SK-N-SH (cell line): ENCODE measurements at places on chromosomes 6 and 20. TPM values are rescaled to one million over a fixed set of nuclear protein-coding genes. Genes with fewer than 3 reads are reported as not detected.

GRCh38 chr20:63750807-63751470, 11.4 kb downstream of the SLC2A4RG start:
- H3K27ac ChIP-seq: no peak overlapping the region
- no peak overlapping the region for H3K4me3 ChIP-seq
- no peaks in the 10 kb centered on the region for H3K27me3 ChIP-seq
- H3K36me3 ChIP-seq: no peaks in the 10 kb centered on the region
- H3K4me1 ChIP-seq: peaks cover 10% of the 10 kb centered on the region; the same call in 1 of the 2 replicates

GRCh38 chr6:133070410-133071043, 170.6 kb upstream of the EYA4 start:
- H3K4me1 ChIP-seq: no peaks in the 10 kb centered on the region
- H3K36me3 ChIP-seq: no peaks in the 10 kb centered on the region
- no peak overlapping the region for H3K4me3 ChIP-seq
- H3K27me3 ChIP-seq: no peaks in the 10 kb centered on the region
- DNase-seq: no peak

DNA sequence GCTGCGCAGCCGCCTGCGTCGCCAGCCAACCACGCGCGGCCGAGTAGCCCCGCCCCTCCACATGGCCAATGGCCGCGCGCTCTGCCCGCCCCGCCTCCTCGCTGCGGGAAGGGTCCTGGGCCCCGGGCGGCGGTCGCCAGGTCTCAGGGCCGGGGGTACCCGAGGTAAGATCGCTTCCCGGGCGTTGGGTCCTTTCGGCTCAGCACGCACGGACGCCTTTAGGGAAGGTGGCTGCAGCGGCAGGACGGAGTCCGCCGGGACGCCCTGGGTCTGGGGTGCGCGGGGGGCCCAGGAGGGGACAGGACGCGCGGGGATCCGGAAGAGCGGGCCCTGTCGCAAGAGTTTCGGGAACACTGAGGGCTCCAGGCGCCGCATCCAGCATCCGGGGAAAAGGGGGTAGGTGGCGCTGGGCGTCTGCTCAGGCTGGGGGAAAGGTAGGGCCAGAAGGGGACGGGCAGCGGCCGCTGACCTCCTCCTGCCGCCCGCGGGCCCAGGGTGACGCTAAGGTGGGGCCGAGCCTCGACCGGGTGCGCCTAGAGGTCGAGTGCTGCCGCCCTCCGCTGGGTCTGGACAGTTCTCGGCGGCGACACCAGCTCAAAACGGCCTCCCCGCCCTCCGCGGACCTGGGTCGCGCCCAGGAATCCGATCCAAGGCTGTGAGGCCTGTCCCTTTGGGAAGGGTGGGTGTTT, at the start of gene MAVS:
TSS of gene MAVS (plus strand) at position 95 of the 689 bp plus-strand sequence. CDS start 7,791 bp downstream, outside the sequence.
- H3K36me3 ChIP-seq: no peaks in the 10 kb centered on the region
- DNase-seq: peak; percentile 98
- no peaks in the 10 kb centered on the region for H3K4me1 ChIP-seq

DNA sequence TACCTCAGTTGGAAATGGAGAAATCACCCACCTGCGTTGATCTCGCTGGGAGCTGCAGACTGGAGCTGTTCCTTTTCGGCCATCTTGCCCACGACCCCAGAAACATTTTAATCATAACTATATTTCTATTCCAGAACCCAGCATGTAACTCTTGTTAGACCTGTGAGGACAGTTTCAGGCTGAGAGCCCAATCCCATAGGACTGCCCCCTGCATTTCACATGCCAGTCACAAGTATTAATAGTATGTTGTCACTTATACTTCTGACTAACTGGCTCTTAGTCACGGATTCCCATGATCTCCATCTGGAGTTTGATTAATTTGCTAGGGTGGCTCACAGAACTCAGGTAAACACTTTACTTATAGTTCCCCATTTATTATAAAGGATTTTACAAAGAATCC, 96.0 kb upstream of the PRND start:
- H3K4me3 ChIP-seq: no peak overlapping the region
- H3K36me3 ChIP-seq: no peaks in the 10 kb centered on the region
- no peaks in the 10 kb centered on the region for H3K27me3 ChIP-seq

DNA sequence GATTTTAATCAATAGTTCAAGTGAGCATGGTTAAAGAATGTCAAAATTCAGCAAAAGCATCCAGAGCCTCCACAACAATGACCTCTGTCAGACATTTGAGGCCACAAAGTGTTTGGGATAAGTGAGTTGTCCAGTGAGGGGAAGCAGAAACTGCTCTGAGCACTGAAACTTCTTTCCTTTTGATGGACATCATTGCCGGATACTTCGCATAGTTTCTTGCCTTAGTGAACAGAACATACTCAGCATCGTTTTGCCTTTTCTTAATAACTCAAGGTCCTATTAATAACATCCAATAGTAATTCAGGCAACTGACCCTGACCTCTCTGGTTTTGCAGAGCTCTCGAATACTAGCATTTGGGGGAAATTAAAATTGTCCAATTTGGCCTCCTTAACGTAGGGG, 78.6 kb downstream of the EDN3 start:
- H3K27ac ChIP-seq: no peak overlapping the region
- no peaks in the 10 kb centered on the region for H3K4me1 ChIP-seq
- H3K36me3 ChIP-seq: no peaks in the 10 kb centered on the region
- DNase-seq: no peak

DNA sequence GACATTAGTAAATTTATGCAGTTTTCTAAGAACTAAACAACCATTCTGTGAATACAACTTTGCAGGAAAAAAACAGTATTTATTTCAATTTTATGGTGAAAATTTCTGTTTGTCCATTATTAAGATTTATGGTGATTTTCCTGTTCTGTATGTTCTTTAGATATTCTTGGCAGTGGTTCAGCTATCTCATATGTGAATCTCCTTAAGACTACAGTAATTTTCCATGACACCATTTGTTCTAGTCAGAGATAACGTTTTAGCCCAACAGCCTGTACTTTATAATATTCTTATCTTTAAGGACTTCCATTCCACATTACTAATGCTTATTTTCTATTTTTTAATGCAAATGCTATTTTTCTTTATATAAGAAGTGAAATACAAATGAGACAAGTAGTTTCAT, 504.0 kb downstream of the RFPL4B start:
- H3K4me3 ChIP-seq: no peak overlapping the region
- H3K36me3 ChIP-seq: no peaks in the 10 kb centered on the region
- no peak for DNase-seq

DNA sequence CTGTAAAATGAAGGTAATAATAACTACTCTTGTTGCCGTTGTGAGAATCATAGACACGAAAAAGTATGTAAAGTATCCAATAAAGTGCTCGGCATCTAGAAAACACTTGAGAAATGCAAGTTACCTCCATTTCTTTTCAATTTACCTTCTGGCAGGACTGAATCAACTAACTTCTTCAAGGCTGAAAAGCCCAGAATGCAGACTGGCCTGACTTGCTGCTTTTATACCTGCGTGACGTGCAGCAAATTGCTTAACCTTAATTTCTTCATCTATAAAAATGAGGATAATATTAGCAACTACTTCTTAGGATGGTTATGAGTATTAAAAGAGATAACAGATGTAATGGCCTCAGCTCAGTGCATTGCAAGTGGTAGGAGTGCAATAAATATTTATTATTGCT, 39.6 kb downstream of the GRIK2 start:
- no peaks in the 10 kb centered on the region for H3K36me3 ChIP-seq
- H3K27ac ChIP-seq: no peak overlapping the region
- no peak overlapping the region for H3K4me3 ChIP-seq

GRCh38 chr20:14937021-14937420, 599.6 kb upstream of the FLRT3 start:
- DNase-seq: no peak
- H3K27ac ChIP-seq: no peak overlapping the region
- H3K4me3 ChIP-seq: no peak overlapping the region
- no peaks in the 10 kb centered on the region for H3K36me3 ChIP-seq
- H3K4me1 ChIP-seq: no peaks in the 10 kb centered on the region
- H3K27me3 ChIP-seq: no peaks in the 10 kb centered on the region

- H3K27ac ChIP-seq: no peak overlapping the region
- peaks cover 4% of the 10 kb centered on the region for H3K36me3 ChIP-seq
- no peak for DNase-seq
- peaks cover 1% of the 10 kb centered on the region; the same call in 1 of the 2 replicates for H3K4me1 ChIP-seq
- H3K4me3 ChIP-seq: no peak overlapping the region
- no peaks in the 10 kb centered on the region for H3K27me3 ChIP-seq
Observed at GRCh38 chr20:25481235-25481917, 73.9 kb downstream of the GINS1 start.

DNA sequence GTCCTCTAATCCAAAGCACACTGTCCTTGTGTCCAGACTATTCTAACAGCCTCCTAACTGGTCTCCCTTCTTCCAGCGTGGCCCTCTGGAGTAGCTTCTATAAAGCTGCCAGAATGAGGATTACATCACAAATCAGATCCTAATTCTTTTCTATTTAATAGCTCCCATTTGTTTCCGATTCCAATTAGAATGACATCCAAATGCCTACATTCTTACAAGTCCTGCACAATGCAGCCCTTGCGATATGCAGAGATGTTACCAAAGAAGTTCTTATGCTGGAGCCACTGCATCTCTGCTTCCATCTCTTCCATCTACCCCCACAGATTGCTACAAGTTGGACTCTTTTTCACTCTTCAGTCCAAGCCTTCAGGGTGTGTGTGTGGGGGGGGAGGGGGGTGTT, 40.0 kb downstream of the GMDS start:
- DNase-seq: no peak
- H3K36me3 ChIP-seq: no peaks in the 10 kb centered on the region
- no peak overlapping the region for H3K27ac ChIP-seq
- no peaks in the 10 kb centered on the region for H3K4me1 ChIP-seq

DNA sequence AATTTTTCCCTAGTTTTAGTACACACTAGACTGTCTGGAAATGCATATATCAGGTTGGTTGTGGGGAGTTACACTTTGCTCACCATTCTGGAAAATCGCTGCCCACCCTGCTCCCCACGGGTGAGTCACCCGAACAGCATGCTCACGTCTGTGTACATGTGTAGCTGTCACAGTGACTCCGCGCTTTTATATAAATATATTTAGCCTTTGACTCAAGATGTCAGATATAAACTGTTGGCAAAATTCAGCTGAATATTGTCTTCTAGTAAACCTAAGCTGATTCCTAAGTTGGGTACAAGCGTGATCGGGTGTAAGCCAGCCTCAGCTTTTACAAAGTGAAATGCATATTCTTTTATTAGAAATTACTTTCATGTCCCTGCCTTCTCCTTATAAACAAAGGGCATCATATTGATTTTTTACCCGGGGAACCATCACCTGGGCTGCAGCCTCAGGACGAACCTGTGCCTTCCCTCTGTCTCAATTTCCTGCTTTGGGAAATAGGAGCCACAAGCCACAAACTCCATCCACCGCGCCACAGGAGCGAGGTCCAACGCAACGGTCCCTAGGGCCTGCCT, 4.3 kb downstream of the SDCBP2 start:
- H3K27ac ChIP-seq: peak overlapping the region; percentile 98
- H3K27me3 ChIP-seq: no peaks in the 10 kb centered on the region
- peak overlapping the region; percentile 97 for H3K4me3 ChIP-seq

- H3K4me1 ChIP-seq: no peaks in the 10 kb centered on the region
- H3K27me3 ChIP-seq: no peaks in the 10 kb centered on the region
- H3K4me3 ChIP-seq: no peak overlapping the region
- no peak overlapping the region for H3K27ac ChIP-seq
- no peak for DNase-seq
- H3K36me3 ChIP-seq: no peaks in the 10 kb centered on the region
Observed at GRCh38 chr20:24357931-24358330, 111.5 kb upstream of the SYNDIG1 start.

DNA sequence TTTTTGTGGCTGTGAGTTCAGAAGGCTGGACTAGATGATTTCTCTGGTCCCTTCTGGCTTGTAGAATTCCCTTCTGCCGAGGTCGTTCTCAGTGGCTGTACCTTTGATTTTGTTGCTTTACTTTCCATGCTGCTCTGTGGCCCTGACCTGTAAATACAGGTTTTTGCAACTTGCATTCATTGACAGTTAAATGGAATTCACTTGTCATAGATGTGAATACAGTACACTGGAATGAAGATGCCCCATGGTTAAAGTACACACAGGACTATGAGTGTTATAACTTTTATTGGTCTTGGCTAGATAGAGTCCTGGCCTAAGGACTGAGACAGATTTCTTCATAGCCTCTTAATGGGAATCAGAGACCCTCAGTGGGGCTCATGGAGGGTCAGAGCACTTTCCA, 12.9 kb upstream of the EFCAB8 start:
- no peaks in the 10 kb centered on the region for H3K27me3 ChIP-seq
- H3K4me3 ChIP-seq: no peak overlapping the region
- DNase-seq: no peak
- H3K4me1 ChIP-seq: no peaks in the 10 kb centered on the region

- H3K27me3 ChIP-seq: no peaks in the 10 kb centered on the region
- no peak overlapping the region for H3K27ac ChIP-seq
- H3K36me3 ChIP-seq: no peaks in the 10 kb centered on the region
- H3K4me1 ChIP-seq: peaks cover 3% of the 10 kb centered on the region; the same call in 1 of the 2 replicates
- peak; percentile 63 for DNase-seq
- no peak overlapping the region for H3K4me3 ChIP-seq
Observed at GRCh38 chr6:34459899-34460593, 5.8 kb upstream of the PACSIN1 start.

- no peak for DNase-seq
- no peaks in the 10 kb centered on the region for H3K27me3 ChIP-seq
- peaks cover 3% of the 10 kb centered on the region; the same call in 1 of the 2 replicates for H3K4me1 ChIP-seq
Observed at GRCh38 chr6:149508485-149508884, 23.7 kb upstream of the ZC3H12D start.

- H3K4me1 ChIP-seq: no peaks in the 10 kb centered on the region
- no peaks in the 10 kb centered on the region for H3K27me3 ChIP-seq
- DNase-seq: no peak
- H3K36me3 ChIP-seq: no peaks in the 10 kb centered on the region
Observed at GRCh38 chr20:61257611-61258010, 5.5 kb downstream of the CDH4 start.

DNA sequence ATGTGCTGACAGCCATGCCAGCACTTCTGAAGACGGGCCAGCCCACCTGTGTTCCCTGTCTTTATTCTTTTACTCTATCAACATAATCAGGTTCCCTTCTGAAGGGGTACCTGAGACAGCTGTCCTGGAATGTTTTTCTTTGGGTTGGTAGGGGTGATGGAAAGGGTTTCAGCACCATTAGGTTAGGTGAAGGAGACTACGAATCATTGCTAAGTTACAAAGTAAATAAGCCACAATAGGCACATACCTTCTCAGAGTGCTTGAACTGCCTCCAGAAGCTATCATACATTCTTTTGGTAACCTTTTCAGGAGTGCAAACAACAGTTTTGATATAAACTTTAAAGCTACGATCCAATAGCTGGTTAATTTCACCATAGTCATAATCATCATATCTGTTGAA, 106.3 kb downstream of the SESN1 start:
- H3K4me3 ChIP-seq: no peak overlapping the region
- H3K4me1 ChIP-seq: no peaks in the 10 kb centered on the region
- no peak overlapping the region for H3K27ac ChIP-seq

GRCh38 chr20:48983423-48984400, 62.2 kb downstream of the ARFGEF2 start:
- H3K27ac ChIP-seq: peak overlapping the region; percentile 47; the same call in 1 of the 2 replicates
- H3K4me3 ChIP-seq: no peak overlapping the region
- peak; percentile 76 for DNase-seq
- peaks cover 11% of the 10 kb centered on the region; the same call in 1 of the 2 replicates for H3K4me1 ChIP-seq

GRCh38 chr20:43508106-43508505, 609 bp downstream of the L3MBTL1 start:
- H3K4me1 ChIP-seq: no peaks in the 10 kb centered on the region
- H3K36me3 ChIP-seq: no peaks in the 10 kb centered on the region
- H3K27ac ChIP-seq: no peak overlapping the region

Gene ULBP2
- 5.0 and 5.3 TPM in 2 replicates for polyA plus RNA-seq

Gene COL11A2
- 0.99 and 1.1 TPM in 2 replicates for polyA plus RNA-seq

Gene RTN4IP1
- polyA plus RNA-seq: 4.3 and 4.9 TPM in 2 replicates

Gene CUL7
- polyA plus RNA-seq: 46.9 and 59.6 TPM in 2 replicates

Gene GRM1
- polyA plus RNA-seq: 0.03 and 0.05 TPM in 2 replicates

Gene POU5F1
- polyA plus RNA-seq: not detected in 2 replicates

Gene HEY2
- polyA plus RNA-seq: not detected in 2 replicates

Gene OSTM1
- polyA plus RNA-seq: 10.1 and 12.9 TPM in 2 replicates

Gene KIFC1
- polyA plus RNA-seq: 29.6 and 35.9 TPM in 2 replicates

Gene EYA2
- polyA plus RNA-seq: 0.05 TPM in 1 of 2 replicates, not detected in the other

Gene NXT1
- 28.2 TPM in 2 replicates for polyA plus RNA-seq

Gene SLC44A4
- 0.26 and 0.49 TPM in 2 replicates for polyA plus RNA-seq
